ENCODE measurements at places on chromosomes 4 and X.

DNA sequence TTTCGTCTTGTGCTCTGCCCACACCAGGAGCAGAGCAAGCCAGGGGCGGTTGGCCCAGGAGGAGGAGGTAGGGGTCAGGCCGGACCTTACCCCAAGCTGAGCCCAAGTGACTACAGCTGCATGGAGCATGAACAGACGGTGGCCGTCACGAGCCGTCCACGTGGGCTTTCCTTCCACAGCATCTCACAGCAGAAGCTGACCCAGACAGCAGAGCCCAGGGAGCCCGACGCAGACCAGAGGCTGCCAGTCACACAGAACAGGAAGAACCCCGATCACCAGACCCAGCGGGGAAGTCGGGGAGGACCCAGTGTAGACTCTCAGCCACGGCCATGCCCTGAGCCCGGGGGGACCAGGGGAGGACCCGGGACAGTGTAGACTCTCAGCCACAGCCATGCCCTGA, 58.0 kb downstream of the FAM53A start:
- DNase-seq = no peak

DNA sequence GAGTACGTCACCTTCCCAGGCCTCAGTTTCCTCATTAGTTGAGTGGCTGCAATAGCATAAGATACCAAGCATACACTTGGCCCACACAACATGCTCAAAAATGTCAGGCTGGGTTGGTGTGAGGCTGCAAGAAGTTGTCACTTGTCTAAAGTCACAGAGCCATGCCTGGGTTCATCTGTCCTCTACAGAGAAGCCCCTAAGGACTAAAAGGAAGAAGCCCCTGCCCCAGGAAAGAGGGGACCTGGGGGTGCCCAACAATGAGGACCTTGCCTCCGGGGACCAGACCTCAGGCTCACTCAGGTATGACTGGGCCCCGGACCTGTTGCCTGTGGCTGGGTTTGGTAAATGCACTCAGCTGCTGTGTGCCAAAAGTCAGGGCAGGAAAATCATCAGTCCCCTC, 82.7 kb downstream of the CRMP1 start:
- no peak for DNase-seq

DNA sequence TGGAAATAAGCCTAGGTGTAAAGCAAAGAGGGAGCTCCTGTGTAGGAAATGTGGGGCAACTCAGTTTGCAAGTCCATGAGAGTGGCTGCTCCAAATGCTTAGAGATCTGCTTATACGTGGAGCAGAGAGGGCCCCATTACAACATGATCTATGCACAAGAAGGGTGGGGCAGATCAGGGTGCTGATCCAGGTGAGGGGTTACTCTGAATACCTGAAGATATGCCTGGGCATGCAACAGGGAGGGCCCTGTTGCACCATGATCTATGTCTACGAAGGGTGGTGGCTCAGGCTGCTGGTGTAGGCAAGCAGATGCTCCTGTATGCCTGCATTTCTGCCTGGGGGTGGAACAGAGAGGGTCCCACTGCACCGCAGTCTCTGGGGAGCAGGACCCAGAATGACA, 1121.2 kb downstream of the RAPGEF2 start:
- no peak for DNase-seq

- no peak for DNase-seq
These were observed 81.8 kb downstream of the MID1IP1 start for GRCh38 chrX:38882894-38883626.

DNA sequence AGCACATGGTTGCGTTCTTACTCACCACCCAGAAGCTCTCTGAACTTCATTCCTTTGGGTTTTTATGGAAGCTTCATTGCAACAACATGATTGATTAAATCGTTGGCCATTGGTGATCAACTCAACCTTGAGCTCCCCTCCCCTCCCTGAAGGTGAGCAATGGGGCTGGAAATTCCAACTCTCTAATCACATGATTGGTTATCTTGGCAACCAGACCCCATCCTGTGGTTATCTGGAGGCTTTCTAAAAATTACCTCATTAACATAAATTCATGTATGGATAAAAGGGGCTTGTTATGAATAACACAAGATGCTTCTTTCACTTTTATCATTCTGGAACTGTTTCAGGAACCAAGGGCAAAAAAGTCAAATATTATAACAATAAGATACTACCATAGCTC, 34.6 kb upstream of the NMU start:
- no peak for DNase-seq

DNA sequence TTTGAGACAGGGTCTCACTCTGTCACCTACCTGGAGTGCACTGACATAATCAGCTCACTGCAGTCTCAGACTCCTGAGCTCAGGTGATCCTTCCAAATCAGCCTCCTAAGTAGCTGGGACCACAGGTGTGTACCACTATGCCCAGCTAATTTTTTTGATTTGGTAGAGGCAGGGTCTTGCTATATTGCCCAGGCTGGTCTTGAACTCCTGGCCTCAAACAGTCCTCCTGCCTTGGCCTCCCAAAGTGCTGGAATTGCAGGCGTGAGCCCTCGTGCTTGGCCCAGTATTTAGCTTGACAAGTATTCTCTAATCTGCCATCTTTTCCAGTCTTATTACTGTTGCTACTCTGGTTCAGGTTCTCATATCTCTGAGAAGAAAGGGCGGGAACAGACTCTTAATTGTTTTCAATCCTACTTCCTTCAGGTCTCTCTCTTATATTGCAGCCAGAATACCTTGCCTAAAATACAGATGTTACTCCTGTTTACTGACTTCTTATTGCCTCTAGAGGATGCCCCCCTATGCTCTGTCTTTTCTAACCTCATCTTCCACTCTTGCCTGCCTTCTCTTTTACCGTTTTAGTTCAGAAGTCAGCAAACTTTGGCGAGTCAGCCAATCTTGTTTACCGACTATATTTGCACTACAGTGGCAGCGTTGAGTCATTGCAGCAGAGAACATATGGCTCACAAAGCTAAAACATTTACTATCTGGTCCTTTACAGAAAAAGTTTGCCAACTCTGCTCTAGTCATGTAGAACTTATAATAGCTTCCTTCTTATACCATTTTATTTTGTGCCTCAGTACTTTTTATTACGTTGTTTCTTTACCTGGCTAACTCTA, 19.0 kb downstream of the MRPL1 start:
- DNase-seq = no peak

DNA sequence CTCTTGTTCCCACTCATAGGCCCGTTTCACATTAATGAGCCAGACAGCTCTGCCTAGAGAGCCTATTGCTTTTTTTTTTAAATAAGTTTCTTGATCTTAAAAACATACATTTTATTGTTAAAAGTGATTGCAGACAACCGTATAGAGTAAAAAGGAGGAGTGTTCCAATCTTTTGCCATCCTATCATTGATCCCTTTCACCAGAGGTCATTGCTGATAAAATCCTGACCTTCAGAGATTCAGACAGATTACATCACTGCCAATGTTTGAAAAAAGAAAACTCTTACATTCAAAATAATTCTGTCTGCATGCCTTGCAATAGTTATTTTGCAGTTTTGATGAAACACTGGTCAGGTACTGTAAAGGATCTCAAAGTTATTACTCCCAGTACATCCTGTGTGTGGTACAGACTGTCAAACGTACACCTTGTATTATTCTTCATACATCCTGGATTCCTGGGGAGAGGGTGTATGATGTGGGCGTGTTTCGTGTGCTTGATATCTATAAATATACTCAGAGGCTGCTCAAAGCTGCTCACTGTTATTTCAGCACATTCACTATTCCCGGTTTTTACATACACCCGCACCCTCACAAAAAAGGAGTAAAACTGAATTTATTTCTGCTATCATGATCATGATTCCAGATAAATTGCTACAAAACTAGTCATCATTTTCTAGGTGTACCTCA, 15.4 kb upstream of the KLHL2 start:
- DNase-seq = no peak

DNA sequence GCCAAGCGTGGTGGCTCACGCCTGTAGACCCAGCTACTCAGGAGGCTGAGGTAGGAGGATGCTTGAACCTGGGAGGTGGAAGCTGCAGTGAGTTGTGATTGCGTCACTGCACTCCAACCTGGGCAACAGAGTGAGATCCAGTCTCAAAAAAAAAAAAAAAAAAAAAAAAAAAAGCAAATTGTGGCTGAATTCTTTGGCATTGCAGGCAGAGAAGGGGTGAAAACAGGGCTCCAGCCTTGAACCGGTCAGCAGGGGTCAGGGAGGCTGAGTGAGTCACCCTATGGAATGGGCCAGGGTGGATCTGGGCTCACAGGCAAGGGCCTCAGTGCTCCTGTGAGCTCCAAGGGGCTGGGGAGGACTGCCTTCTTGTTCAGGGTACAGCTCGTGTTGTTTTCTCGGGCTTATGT, 13.2 kb upstream of the FAM3A start:
- no peak for DNase-seq

DNA sequence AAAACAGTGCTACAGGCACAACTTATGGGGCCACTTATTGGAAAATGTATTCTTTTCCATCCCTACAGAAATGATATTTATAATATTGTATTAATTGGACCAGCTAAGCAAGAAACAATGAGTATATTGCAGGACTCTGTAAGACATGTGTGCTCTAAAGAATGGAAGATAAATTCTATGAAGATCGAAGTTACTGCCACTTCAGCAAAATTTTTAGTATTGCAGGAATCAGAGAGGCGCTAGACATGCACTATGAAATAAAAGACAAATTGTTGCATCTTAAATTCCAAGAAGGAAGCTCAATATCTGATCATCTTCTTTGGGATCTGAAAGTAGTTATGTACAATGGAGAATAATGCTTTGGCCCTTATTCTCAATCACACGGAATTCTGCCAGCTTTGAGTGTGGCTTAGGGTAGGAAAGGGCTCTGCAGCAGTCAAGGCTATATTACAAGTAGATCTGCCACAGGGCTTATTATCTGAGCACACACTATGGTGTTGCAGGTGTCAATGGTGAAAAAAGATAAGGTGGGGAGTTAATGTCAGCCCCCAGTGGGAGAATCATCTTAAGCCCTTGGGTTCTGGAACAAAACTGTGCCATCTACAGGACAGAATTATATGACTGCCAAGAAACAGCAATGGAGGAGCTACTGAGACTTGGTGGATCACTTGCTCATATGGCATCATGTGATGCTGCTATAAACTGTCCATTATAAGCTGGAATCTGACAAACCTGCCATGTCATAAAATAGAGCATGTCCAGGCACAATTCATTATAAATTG, 334.0 kb upstream of the NDST3 start:
- no peak for DNase-seq

DNA sequence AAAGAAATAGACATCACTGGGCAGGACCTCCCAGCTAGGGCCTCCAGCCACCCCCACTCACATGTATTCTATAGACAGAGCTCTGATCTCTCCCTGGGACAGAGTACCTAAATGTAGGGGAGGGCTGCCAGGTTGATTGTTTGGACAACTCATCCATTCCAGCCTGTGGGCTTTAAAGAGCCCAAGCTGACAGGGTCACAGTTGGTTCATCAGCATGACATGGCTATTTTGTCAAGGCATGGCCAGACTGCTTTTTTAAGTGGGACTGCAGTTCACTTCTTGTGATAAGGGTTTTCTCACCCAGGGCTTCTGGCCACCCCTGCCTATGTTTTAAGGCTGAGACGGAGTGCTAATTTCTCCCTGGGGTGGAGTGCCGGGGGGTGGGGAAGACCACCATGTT, 63.3 kb downstream of the KLHL4 start:
- no peak for DNase-seq

GRCh38 chr4:41132055-41132683, 82.2 kb downstream of the APBB2 start:
- DNase-seq = no peak

GRCh38 chr4:75717408-75717807, 7.0 kb upstream of the USO1 start:
- DNase-seq = no peak

DNA sequence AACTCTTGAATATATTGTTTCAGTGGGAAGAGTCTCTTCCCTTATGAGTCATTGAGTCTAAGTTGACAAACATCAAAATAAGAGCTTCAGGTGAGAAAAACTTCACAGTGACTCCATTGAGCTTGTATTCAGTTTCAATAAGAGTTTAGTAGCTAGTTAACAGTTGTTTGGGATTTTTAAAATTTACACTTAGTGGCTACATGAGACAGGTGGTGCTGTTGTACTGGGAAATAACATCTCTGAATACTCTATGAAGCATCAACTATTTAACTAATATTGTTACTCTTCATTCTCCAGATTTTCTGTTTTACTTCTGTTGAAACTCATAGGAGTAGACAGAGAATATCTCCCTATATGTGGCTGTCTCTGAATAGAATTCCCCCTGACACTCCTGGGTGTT, 1609.1 kb downstream of the C4orf33 start:
- no peak for DNase-seq

GRCh38 chr4:187992971-187993370, 2.6 kb upstream of the ZFP42 start:
- DNase-seq = no peak

- DNase-seq = no peak
These were observed 520 bp downstream of the ACOX3 start for GRCh38 chr4:8439914-8440491.

DNA sequence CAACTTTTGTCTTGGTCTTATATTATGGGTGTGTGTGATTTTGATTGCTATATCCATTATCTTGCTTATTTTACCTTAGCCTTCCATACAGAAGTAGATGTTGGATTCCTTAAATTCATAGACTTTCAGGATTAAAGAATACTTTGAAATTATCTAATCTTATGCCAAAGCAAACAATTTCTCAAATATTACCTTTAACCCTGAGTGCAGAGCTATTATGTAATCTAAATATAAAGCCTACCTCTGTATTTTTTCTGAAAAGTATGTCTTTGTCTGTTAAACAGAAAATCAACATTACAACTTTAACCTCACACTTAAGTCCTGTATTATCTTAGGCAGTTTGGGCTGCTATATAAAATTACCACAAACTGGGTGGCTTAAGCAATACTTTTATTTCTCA, 782.5 kb downstream of the STIM2 start:
- DNase-seq = no peak

- no peak for DNase-seq
These were observed 264.6 kb downstream of the SPRY1 start for GRCh38 chr4:123661080-123661737.

- no peak for DNase-seq
These were observed 8.3 kb upstream of the HOPX start for GRCh38 chr4:56689201-56689969.

DNA sequence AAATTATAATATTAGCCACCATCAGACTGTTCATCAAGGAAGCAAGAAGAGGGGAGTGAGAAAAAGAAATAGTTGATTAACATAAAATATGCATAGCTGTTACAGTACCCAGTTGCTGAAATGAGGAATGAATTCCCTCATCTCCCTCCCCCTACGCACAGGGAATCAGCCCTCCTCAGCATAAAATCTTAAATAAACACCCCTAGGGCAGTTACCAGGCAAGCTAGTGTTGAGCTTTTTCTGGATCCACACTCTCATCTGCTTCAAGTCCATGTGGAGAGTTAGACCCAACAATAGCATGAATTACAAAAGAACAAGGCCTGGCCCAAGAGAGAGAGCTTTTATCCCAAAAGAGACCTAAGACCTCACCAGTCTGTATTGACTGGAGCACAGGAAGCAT, 19.0 kb upstream of the SYTL4 start:
- DNase-seq = no peak

- DNase-seq = no peak
These were observed 25.9 kb upstream of the NYX start for GRCh38 chrX:41421071-41421729.

GRCh38 chr4:176404621-176405020, 84.9 kb downstream of the SPCS3 start:
- no peak for DNase-seq
